CD4-positive, CD25-positive, alpha-beta regulatory T cell (primary cell): ENCODE measurements at places on chromosomes 7 and 10. TPM values are rescaled to one million over a fixed set of nuclear protein-coding genes. Genes with fewer than 3 reads are reported as not detected.

- no peak for DNase-seq
These were observed 1.9 kb downstream of the CTTNBP2 start for GRCh38 chr7:117871401-117871777.

ACSL5 gene
- total RNA-seq, result 63.7 TPM

- no peak for DNase-seq
These were observed 161.7 kb downstream of the FAM107B start for GRCh38 chr10:14612873-14613587.

- DNase-seq, result no peak
These were observed 58.3 kb upstream of the NEBL start for GRCh38 chr10:20955355-20955893.

DNA sequence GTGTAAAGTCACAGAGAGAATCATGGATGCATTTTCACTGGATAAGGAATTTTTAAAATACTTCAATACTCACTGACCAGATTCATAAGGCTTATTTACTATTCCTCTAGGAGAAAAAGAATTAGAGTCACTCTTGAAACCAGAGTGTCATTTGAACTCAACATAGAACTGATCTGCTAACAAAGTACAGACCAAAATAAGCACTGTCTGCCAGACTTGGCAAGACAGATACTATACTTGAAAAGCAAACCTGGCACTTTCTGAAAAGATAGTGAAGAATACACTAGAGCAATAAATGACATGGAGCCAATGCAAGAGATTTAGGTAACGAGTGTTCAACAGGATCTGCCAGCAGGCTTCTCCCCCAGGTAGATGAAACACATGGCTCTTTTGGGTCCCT, 215.3 kb downstream of the CHCHD3 start:
- no peak for DNase-seq
